ENCODE measurements at places on chromosomes 1 and 21.

GRCh38 chr1:209815931-209816341 lies 10.0 kb upstream of the IRF6 start:
- no peak for DNase-seq

DNA sequence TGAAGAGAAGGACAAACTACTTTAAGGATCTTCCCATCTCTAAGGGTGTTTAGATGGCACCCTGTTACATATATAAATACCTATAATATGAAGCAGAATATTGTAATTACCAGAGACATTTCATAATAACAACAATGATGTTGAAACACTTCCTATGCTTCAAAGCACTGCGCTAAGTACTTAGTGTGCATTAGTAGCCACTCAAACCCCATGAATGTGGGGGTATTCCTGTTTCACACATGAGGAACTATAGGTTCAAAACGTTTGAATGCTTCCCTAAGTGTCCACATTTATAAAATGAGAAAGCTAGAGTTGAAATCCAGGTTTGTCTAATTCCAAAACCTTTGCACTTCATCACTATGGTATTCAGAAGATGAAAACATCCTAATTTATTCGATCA lies 18.5 kb upstream of the OR10J5 start:
- no peak for DNase-seq

- peak; percentile 83 for DNase-seq
Measured at GRCh38 chr1:245153081-245153551, 1.7 kb upstream of the KIF26B start.

DNA sequence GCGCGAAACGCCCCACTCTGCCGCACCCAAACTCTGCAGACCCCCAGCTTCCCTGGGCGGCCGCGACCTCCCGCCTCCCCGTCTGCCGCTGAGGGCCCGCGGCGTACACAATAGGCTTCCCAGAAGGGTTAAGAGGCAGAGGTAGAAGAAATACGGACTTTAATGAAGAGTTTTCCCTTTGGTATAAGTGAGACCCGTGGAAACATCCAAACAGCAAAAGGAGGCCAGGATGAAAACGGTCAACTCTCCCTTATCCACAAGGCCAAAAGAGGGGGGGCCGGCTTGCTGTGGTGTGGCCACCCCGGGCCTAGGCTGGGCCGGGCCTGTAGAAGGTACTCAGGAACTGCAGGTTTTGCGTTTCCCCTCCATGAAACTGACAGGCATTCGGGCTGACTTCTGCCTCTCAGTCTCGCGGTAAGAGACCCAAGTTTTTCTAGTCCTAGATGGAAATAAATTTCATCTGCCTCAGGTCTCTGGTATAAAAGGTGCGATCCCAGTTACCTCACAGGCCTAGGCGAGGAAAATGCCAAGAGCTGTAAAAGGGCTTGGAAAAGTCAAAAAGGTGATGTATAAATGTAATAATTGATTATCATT lies 671 bp upstream of the PYGO2 start:
- peak; percentile 46 for DNase-seq

DNA sequence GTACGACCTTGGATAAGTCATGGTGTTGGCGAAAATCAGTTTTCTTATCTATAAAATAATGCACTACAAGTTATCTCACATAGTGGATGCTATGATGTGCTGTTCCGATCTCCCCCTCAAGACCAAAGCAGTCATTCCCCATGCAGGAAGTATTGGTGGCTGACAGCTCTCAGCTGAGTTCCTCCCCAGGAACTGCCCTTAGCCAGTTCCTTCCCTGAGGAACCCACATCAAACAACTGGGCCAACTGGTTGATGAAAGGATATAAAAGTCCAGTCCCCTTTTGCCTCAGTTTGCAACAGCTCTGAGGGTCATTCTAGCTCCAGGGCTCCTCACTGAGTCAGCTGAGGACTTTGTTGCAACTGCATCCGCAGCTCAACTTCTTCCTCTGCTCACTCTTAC lies 16.1 kb upstream of the SLAMF1 start:
- DNase-seq: no peak

DNA sequence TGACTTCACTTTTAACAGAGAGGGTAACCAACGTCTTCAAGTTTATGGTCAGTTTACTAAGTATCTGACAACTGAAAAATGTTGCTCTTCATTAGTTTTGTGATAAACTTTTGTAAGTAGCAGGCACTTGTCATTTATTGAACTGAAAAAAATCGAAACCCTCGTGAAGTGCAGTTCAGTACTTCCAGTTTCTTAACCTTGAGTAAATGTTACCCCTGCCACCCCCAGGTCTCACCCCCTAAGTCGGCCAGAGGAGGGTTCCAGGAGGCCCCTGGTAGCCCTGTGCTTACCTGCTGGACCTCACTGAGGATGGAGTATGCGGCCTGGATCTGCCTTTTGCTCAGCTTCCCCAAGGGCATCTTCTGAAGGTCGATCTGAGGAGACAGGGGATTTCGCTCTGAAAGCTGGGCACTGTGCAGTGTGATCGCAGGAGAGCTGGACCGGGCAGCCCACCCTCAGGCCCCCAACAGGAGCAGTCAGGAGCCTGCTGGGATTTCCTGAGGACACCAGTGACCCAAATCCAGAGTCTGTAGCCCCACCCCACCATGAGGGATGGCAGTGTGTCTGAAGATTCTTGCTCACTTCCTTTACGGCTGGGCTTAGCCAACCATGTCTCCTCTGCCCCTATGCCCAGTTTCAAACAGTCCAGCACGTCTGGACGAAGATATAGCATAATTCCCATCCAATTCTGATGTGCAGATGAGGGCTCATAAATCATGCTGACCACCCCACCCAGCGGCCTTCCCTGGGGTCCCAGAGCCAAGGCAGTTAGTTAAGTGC lies 37.6 kb downstream of the PARP1 start:
- no peak for DNase-seq

DNA sequence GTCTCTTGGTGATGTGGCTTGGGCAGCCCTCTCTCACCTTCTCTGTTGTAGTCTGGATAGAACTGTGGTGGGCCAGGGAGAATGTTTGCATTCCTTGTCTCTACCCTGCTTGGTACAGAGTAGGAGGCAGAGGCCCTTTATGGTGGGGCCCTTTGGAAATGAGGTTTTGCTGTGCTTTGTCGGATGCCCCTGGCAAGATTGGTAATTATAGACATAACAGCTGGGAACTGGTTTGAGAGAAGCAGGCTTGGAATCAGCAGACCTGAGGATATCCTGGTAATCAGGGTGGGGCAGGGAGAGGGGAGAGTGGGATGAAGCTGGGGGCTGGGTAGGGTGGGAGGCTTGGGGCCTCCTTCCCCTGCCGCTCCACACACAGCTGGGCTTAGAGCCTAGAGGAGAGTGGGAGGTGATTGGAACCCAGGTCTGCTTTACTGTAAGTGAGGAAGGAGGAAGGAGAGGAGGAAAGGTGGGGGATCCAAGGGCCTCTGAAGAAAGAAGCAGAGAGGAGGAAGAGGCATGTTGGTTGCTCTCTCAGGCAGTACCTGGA lies 5.0 kb downstream of the VANGL2 start:
- DNase-seq: no peak
